ENCODE measurements at places on chromosomes 1 and 21.

GRCh38 chr1:28370239-28371009, 884 bp downstream of the PHACTR4 start:
- peak; percentile 10 for DNase-seq

DNA sequence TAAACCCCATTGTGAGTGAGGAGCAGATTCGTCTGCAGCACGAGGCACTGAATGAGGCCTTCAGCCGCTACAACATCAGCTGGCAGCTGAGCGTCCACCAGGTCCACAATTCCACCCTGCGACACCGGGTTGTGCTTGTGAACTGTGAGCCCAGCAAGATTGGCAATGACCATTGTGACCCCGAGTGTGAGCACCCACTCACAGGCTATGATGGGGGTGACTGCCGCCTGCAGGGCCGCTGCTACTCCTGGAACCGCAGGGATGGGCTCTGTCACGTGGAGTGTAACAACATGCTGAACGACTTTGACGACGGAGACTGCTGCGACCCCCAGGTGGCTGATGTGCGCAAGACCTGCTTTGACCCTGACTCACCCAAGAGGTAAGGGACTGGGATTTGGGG, 132.2 kb downstream of the PAPPA2 start:
- DNase-seq: no peak

- DNase-seq: no peak
Observed at GRCh38 chr21:43301409-43302061, 125.4 kb downstream of the SIK1 start.

GRCh38 chr1:55441489-55441888, 226.3 kb upstream of the USP24 start:
- DNase-seq: no peak

GRCh38 chr1:53112271-53112774, 30.1 kb downstream of the SLC1A7 start:
- DNase-seq: no peak

DNA sequence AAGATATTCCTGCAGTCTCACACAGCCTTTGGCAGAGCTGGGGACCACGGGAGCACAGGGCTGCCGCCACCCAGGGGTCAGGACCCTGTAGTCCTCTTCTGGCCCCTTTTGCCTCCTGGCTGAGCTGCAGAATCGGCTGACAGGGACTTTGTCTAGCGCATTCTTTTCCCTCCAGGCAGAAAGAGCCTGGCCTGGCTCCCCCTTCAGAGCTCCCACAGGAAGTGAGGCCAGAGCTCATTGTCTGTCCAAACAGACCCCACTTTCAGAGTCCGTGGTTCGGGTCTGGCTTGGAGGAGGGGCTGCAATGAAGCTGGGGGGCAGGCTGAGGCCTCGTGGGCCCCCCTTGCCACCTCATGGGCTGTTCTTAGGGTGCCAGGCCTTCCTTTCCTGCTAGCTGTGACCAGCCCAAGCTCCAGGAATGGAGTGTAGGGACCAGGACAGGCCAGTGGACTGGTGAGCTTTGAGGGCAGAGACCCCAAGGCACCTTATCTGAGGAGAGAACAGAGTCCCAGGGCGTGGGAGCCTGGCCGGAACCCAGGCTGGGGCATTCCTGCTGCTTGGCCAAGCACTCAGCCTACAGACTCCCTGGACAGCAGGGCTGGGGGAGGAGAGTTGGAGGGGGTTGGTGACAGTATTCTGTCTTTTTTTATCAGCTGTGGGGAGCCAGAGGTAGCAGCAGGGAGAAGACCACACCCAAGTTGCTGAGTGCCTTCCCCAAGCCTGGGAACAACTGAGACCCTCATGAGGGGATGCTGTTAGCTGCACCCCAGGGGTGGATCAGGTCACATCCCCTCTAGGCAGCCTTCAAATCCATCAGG, 4.7 kb downstream of the CELSR2 start:
- DNase-seq: no peak

DNA sequence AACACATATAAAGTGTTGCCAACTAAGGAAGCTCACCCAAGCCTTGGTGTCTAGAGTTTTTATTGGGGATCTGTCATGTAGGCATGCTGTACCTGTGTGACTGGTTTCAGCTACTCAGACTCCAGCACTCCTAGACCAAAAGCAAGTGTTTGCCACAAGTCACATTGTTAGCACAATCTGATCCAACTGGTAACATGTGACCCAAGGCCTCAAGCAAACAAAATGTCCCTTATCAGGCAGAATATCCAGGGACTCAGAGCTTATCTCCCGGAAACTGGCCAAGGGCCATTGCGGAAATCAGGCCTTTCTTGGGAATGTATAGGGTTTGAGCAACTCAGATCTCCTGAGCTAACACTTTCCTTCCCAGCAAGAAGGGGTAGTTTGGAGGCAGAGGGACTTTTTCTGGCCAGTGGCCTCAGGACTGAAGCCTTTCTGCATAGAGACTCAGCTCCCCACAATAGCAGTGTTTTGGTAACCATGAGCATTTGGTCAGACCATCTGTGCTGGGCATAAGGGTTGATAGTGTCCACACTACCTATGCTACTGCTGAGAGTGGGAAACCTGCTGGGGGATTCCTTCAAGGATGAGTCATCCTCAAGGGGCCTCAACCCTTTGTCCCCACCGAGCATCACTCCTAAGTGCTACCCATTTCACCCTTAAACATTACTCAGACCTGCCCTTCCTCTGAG, 29.6 kb downstream of the NHLH2 start:
- no peak for DNase-seq

Data from activated T-cell treated with anti-CD3 and anti-CD28 coated beads for 48 hours (primary cell).